ENCODE measurements at places on chromosomes 1 and 21. TPM values are rescaled to one million over a fixed set of nuclear protein-coding genes. Genes with fewer than 3 reads are reported as not detected.

The OLIG2 gene
- total RNA-seq = not detected

The PODN gene
- 51.2 TPM for total RNA-seq

The NBPF9 gene
- 14.8 TPM for total RNA-seq

The MFN2 gene
- total RNA-seq = 41.5 TPM

The CLCNKB gene
- total RNA-seq = 0.17 TPM

The CACNA1S gene
- not detected for total RNA-seq

The ALPL gene
- total RNA-seq = under 0.01 TPM

The COL24A1 gene
- total RNA-seq = 0.63 TPM

The MRAP gene
- total RNA-seq = 0.34 TPM

The PLA2G2E gene
- not detected for total RNA-seq

The MATN1 gene
- total RNA-seq = not detected

The CDC42 gene
- total RNA-seq = 280 TPM

The FALEC gene
- total RNA-seq = 1.6 TPM

The C1orf94 gene
- not detected for total RNA-seq

The HAO2 gene
- total RNA-seq = not detected

The PTGFR gene
- total RNA-seq = 15.5 TPM

The KIRREL1 gene
- total RNA-seq = 73.5 TPM
